Amniotic stem cell (primary cell): ENCODE measurements at places on chromosomes 6 and 20.

DNA sequence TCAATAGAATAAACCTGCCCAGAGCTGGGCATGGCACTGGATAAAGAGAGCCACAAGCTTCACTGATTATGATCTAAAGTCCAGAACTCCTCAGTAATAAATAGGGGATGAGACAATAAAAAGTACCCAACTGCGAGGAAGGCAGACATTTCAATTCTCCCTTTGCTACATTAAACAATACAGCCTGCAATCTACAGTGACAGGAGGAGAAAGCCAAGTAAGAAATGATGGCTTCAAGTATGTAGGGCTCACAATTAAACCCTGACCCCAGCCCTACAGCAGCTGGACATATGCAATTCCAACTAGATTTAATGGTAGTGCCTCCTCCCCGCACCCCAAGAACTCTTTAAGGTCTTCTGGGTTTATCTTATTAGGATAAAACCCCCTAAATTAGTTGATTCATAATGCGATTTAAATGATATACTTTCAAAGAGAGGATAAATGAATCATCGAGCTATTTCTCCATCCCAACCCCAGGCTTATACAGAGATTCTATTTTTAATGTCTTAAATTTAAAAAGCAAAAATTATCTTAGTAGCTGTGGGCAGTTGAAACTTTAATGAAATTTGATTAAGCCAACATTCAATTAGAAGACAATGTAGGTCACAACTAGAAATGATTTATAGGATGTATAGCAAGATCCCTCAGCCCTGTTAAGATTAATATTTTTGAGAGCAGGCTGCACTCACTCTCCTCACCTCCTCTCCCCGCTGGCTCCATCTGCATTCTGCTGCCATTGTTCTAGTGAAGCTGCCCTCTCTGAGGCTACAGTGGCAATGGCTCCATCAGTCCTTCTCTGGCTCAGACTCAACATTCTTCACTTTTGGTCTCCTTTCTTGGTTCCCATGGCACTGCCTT lies 57.1 kb downstream of the OGFRL1 start:
- no peak for DNase-seq

DNA sequence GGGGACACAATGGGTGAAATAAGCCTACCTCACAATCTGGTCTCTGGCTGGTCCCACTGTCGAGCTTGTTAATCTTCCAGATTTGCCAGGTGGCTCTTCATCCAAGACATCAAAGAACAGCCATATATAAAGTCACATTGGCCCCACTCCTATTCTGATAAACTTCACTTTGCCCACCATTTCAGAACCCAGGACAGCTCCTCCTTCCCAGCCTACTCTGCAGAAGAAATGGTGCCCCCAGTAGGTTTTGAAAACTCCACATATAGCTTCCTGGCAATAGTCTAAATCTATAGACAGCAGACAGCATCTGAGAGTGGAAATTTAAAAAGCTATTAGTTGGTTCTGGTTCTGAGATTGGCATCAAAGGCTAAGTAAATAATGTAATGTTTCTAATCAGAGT lies 143.1 kb upstream of the PCSK2 start:
- DNase-seq: no peak

GRCh38 chr6:111274593-111275217 lies 187.4 kb downstream of the SLC16A10 start:
- no peak for DNase-seq

DNA sequence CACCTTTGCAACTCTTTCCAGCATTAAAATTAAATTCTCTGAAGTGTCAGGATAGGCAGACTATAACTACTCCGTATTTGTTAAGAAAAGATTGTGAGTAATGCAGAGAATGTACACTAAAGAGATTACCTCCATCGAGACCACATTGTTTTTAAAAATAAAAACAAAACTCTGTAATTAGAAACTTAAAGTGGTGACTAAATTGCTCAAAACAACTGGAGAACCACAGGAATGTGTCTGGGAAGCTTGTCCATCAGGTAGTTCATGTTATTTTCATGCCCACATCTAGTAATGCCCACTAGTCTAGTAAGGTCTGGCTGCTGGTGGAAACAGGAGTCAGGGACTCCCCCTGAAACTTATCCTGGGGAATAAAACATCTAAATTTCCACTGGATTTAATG lies 103.0 kb upstream of the FOXQ1 start:
- DNase-seq: no peak
